ENCODE measurements at places on chromosomes 1 and 21. TPM values are rescaled to one million over a fixed set of nuclear protein-coding genes. Genes with fewer than 3 reads are reported as not detected.

Gene COL24A1
- total RNA-seq = not detected

GRCh38 chr1:145999321-146000024 lies 3.1 kb upstream of the TXNIP start:
- peak; percentile 40 for DNase-seq

DNA sequence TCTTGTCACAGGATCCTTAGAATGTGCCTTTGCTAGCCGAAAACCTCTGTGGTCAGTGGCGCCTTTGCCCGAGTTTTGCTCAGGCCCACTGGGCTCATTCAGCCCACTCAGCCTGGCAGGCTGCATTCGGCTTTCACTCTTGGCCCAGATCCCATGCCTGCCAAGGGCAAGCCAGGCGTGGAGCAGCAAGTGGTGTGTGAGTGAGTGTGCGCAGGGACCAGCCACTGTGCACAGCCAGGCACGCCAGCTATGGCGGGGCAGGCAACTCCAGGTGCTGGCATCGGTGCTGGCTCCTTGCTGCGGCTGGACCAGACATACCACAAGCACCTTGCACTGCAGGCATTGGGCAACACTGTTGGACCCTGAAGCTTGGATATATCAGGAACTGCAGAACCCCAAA lies 1145.1 kb upstream of the NCAM2 start:
- DNase-seq = no peak

- peak; percentile 82 for DNase-seq
Observed at GRCh38 chr21:28745131-28746016, 247.3 kb downstream of the LTN1 start.

Gene LCA5L
- 0.47 TPM for total RNA-seq

Gene KCNJ15
- total RNA-seq = not detected

Gene TRABD2B
- not detected for total RNA-seq

Gene CHI3L1
- not detected for total RNA-seq

Gene BRINP3
- total RNA-seq = not detected

Gene APCS
- total RNA-seq = not detected

GRCh38 chr1:94966033-94966432 lies 39.1 kb upstream of the CNN3 start:
- DNase-seq = no peak
